ENCODE measurements at places on chromosomes 3 and 15.

DNA sequence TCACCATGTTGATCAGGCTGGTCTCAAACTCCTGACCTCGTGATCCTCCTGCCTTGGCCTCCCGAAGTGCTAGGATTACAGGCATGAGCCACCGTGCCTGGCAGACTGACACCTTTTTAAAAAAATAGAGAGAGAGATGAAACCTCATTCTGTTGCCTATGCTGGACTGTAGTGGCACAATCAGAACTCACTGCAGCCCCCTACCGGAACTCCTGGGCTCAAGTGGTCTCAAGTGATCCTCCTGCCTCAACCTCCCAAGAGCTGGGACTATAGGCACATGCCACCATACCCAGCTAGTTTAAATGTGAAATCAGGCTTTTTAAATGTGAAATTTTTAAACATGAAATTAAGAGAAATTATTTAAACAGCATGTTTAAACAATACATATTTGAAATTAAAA lies 265.2 kb upstream of the UBE2E1 start:
- DNase-seq, result no peak

DNA sequence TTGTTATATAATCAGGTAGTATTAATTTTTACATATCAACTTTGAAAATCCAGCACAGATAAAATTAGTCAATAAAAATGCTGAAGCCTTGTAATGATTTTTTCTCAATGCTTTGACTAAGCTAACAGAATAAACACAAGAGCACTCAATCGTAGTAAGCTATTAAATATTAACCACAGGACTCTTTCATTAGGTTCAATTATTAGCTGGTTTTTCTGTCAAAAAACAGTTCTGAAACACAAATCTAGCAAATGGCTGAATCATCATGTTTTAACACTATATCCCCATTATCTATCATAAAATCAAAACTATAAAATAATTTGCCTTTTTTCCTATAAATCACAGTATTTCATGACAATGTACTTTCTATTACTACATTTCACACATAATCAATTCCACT lies 69.6 kb downstream of the PLOD2 start:
- no peak for DNase-seq

DNA sequence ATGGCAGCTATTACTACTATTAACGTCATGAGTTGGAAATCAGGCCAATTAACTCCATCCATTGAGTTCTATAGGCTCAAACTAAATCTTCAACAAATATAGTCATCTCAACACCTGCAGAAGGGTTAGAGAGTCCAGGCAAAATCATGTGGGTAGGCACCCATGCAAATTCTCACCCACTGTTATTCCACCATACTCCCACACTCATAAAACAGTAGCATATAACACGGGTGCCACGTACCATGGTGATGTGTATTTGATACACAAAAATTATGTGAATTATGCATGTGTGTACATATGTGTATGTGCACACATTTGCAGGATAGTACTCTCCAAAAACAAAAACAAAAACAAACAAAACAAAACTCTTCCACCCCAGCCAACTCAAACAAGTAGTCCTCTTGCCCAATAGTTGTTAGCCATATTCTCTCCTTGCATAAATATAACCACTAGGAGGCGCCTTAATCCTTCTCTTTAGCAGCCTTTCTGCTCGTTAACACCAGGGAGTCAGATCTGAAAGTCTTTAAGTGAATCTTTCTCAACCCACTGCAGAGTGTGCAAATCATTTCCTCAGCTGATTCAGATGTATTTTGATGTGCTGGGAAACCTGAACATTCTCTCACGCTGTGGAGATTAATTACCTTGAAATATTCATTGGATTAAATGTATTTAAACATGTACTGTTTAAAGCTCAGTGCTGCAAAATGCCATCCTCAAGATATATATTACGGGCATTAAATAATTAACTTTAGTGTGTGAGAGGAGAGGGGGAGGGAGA lies 38.0 kb upstream of the COPB2 start:
- DNase-seq, result no peak

DNA sequence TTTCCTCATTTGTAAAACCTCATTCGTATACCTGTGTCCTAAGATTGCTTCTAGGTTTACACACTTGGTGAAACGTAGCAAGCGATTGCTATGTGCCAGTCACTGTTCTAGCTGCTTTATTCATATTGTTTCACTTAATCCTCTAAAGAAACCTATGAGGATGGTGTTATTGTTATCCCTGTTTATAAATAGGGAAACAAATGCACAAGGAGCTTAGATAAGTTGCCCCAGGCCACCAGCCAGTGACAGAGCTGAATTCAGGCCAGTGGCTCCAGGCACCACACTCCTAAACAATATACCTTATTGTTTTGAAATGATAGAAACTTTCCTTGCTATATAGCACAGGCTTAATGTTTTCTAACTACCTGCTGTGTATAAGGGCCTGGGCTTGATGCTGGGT lies 44.0 kb downstream of the LPP start:
- no peak for DNase-seq

GRCh38 chr15:48507416-48508065 lies 138.0 kb downstream of the FBN1 start:
- DNase-seq, result no peak

GRCh38 chr3:178140531-178141304 lies 395.5 kb upstream of the KCNMB2 start:
- no peak for DNase-seq

DNA sequence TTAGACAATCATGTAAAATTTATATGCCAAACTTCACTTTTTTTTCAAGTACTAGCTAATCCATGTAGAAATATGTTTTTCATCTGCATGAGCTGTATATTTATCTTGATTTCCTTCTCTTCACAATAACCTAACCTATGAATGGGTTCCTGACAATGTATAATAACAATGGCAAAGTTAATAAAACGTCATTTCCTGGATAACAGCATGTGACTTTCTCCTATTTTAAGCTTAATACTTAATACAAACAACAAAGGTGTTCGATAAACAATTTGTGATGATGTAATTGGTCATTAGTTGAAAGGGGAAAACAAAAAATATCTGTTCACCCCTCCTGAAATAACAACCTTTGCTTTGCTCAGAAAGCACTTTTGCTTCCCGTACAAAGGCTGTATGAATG lies 20.4 kb downstream of the CD200 start:
- no peak for DNase-seq

DNA sequence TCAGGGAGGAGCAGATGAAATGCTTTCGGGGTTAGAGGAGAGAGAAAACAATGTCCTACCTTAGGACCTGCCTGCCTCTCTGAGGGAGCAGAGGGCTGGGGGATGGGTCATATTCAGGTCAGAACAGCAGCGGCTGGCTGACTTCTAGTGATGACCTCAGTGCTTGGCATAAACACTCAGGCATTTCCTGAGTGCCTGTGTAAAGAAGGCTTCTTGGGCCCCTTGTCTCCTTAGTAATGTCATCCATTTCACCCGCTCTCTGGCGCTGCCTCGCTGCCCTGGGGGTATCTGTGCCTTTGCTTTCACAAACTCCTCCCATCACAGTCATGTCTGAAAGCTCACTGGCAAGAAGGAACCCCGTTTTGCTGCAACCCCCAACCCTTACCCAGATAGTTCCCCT lies 82.9 kb upstream of the GSK3B start:
- no peak for DNase-seq

GRCh38 chr15:52559022-52559421 lies 9.8 kb downstream of the ARPP19 start:
- no peak for DNase-seq

GRCh38 chr3:127970966-127971592 lies 56.0 kb downstream of the KBTBD12 start:
- no peak for DNase-seq

DNA sequence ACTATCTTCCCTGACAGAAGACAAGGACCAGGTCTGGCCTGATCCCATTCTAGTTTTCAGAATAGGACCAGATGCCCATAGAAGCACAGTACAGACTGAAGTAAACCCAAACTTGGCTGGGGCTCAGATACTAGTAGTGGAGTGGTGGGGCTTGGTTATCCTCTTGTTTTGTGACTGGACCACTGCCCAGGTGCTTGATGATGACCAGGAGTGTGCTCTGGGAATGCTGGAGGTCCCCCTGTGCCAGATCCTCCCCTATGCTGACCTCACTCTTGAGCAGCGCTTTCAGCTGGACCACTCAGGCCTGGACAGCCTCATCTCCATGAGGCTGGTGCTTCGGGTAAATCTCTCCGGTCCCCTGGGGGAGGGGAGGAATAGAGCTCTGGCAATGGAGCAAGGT lies 36.3 kb downstream of the ESYT3 start:
- no peak for DNase-seq

DNA sequence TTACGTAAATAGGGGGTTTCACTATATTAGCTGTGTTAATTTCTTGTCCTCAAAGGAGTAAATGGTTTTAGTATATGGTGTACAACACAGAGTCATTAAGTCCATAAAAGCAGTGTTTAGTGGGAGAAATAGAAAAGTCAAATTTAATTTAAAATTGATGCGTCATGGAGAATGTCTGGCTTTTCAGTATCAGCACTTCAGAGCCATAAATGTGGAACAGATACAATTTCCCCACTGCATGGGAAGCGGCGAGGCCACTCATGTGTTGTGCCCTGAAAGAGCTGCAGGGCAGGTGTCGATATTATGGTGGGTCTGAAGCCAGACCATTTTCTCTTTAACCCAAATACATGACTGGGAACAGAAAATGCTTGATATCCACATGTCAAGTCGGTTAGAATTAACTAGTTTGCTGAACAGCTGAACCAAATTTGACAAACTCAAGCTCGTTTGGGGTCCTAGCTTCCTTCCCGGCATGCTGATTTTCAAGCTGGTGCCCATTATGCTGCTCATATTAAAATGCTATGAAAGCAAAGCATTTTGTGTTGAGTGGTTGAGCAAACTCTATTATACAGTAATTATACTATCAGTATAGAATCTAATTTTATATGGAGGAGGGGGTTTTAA lies 364.6 kb upstream of the TBL1XR1 start:
- DNase-seq, result no peak

DNA sequence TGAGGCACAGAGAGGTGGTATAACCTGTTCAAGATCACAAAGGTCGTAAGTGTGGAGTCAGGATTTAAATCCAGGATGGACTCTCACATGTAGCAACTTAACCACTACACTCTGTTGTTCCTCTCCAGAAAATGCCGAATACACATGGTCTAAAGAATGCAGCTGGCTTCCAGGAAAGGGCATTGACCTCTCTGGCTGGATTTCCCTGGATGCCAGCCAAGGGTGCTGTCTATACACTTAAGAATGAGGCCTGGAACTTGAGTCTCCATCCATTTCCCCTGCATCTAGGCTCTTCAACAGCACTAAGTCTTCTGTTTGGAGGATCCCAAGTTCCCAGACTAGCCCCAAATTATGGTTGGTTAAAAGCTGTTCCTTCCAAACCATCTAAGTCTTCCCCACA lies 60.5 kb downstream of the CERS3 start:
- DNase-seq, result no peak

GRCh38 chr15:39202641-39203040 lies 378.2 kb upstream of the THBS1 start:
- no peak for DNase-seq
